NCI-H187 (cell line): ENCODE measurements at places on chromosomes 3 and 15.

DNA sequence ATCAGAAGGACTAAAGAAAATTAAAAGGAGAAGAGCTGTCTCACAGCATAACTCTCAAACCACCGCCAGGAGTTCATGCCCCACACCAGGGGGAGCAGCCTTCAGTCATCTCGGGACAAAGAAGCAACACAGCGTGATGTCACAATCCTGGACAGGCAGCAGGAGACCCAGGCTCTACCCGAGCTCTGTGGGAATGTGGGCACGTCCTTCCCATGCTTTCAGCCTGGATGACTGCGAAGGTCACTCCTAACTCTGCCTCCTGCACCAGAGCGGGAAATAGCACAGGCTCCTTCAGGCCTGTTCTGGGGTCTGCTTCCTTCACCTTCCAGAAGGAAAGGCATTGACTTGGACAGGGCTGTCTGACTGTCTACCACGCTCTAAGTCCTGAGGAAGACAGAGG is 31.3 kb downstream of the NOX5 start:
- DNase-seq: no peak

GRCh38 chr3:108407886-108408285 is 102.5 kb downstream of the MYH15 start:
- no peak for DNase-seq

DNA sequence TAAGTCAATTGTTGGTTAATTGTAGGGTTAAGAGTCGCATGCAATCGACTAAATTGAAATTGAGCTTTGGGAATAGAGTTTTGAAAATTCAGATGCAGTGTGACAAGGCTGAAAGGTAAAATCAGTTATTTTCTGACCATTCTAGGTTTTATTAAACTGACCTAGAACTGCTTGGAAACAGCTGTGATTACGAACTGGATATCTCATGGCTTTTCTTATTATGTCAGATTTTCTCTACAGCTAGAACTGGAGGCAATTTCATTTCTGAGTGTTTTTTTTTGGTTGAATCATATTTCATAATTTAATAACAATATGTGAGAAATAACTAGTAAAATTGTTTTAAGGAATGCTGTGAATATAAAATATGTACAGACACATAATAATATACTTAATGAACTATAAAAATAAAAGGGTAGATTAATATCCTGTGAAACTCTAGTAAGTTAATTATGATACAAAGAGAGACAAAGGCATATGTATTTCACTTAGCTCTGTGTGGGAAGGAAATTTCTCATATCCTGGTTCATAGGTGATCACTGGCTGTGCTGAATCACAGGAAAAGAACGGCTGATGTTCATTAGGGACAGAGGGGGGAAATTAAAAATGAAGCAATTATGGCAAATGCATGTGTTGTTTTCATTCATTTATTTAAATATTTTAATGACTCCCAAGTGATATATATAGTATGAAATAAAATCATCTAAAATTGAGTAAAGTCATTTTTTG is 403.2 kb downstream of the ZIC1 start:
- no peak for DNase-seq

- no peak for DNase-seq
These were observed 53.9 kb upstream of the TTC14 start for GRCh38 chr3:180548050-180548449.

GRCh38 chr3:126501736-126502135 is 15.8 kb downstream of the UROC1 start:
- DNase-seq: no peak

- DNase-seq: no peak
These were observed 111.7 kb upstream of the NR2F2 start for GRCh38 chr15:96218623-96219455.

DNA sequence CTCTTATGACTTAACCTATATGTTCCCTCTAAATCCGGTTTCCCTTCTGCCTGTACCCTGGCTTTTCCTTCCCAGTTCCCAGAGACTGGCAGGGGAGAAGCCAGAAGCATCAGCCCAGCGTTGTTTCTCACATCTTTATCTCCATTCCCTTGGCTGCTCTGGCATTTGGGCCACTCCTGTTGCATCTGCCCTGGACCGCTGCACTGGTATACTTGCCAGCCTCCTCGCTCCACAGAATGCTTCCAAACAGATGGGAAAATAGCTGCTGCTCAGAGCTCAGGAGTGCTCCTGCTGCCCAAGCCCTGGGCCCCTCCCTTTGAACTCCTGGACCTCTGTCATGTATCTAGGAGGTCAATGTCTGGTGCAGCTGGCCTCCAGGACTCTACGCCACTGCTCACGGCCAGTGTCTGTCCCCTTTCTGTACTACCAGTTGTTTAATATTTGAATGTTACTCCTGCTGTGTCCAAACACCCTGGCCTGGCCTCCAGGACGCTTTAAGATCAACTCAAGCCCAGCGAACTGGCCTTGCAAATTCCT is 6.8 kb downstream of the SPINT1 start:
- DNase-seq: no peak

DNA sequence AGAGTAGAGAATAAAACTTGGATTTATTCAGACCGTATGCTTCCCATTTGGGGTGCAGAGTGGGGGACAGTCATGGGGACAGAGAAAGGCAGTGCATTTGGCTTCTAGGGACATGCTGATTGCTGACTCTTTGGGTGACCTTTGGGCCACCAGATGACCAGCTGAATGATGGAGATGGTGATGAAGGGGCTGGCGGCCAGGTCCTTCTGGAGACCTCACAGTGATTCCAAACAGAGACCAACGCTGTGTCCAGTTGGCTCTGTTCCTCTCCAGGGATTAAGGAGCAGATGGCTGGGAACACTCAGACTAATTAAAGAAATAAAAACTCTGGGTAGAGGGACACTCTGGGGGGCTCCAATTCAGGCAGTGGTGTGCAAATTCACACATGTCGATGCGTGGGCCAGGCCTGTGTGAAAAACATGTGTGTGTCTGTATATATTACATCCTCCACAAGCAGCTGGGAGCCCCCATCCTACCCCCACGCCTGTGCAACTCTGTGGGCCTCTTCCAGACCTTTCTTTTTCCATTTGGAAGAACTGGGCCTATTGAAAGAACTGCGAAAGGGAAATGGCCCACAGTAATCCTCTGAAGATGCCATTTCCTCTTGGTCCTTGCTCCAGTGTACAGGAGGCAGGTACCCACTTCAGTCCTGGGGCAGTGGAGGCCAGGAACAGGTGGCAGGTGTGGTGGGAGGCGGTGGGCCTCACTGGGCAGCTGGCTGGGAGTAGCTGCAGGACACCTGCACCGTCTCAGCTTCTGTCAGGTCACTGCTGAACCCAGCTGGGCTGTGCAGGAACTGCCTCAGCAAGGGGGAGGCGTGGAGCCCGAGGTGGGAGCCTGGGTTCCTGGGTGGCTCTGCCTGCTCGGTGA is 8.9 kb downstream of the XIRP1 start:
- no peak for DNase-seq

GRCh38 chr15:91140601-91141000 is 40.5 kb downstream of the SV2B start:
- no peak for DNase-seq

- no peak for DNase-seq
These were observed 47.7 kb downstream of the CMTM6 start for GRCh38 chr3:32454731-32455608.

DNA sequence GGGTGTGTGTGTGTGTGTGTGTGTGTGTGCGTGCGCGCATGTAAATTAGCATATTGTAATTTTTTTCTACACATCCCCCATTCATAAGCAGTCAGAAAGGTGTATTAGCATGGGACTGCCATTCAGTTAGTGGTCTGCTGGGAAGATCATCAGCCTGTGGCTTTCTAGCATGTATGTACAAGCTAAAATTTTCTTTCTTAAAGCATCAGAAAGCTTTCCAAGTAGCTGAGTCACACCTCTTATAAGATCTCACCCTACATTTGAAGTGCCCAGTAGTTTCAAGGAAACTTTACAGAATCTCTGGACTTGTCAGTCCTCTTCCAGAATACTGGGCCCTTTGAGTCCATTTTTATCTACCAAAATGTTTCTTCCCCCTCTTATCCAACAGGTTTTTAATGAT is 411.4 kb upstream of the TPRG1 start:
- DNase-seq: no peak

DNA sequence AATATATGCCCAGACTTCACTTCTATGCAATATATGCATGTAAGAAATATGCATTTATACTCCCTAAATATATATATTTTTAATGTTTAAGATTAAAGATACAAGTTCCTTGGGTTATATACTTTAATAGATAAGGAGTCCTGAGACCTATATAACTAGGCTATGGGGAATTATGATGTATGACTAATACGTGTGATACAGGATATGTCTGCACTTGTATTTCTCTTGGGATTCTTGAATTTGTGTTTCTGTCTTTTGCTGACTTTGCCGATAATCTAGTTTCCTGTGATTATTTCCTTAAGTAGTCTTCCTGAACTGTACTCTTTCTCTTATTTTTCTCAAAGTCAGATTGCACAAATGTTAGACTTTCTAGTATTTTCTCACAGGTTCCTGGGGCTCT is 109.6 kb downstream of the PIK3CB start:
- no peak for DNase-seq

DNA sequence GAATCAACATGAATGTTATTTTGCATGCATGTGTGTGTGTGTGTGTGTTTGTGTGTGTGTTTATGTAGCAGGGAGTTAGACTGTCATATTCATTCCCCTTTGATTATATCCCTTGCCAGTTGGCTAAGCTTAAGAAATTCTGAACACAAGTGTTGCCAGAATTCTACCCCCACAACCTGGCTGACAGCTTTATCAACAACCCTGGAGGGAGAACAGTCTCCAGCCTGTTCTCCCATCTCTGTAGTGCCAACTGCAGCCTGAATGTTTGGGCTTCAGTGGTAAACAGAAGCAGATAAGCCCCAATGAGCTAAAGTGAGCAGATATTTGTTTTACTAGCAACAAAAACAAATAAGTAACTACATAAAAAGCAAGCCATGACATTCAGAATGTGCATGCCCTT is 162.6 kb upstream of the ABI3BP start:
- no peak for DNase-seq

DNA sequence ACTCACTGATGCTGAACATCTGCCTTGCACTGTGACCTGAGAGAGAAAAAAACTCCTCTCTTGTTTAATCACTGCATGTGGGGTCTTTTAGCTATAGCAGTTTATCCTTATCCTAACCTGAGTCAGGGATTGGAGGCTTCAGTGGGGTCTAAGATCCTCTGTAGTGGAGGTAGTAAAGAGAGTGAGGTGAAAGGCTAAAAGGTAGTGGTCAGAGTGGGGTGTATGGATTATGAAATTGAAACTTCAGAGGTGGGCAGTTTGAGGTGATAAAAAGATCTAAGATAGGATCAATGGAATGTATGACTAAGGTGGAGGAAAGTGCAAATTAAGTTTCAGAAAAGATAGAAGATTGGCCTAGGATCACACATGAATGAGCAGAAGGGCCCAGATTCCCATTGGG is 36.5 kb downstream of the DET1 start:
- DNase-seq: no peak

DNA sequence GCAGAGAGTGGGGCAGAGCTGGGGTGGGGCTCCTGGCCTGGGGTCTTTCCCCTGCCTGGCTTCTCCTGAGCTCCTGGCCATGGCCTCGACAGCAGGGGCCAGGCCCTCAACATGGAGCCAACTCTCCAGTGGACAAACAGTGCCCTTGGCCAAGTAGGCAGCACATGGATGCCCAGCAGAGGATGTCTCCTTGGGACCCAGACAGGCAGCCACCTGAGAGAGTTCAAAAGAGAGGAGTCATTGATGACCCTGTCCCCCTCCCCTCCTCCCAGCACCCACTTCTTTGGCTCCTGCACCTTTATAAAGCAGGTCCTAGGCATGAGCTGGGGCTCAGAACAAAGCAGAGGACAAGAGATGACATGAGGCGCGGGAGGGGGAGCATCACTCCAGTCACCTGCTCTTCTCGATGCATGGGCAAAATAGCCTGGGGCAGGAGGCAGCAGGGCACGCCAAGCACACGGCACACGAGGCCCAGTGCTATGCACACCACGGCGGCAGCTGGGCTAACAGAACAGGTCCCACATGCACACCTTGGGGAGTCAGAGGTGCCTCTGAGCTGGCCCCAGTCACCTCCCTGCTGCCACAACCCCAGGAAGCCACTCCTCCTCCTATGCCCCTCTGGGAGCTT is 27.4 kb downstream of the SHISA5 start:
- no peak for DNase-seq

DNA sequence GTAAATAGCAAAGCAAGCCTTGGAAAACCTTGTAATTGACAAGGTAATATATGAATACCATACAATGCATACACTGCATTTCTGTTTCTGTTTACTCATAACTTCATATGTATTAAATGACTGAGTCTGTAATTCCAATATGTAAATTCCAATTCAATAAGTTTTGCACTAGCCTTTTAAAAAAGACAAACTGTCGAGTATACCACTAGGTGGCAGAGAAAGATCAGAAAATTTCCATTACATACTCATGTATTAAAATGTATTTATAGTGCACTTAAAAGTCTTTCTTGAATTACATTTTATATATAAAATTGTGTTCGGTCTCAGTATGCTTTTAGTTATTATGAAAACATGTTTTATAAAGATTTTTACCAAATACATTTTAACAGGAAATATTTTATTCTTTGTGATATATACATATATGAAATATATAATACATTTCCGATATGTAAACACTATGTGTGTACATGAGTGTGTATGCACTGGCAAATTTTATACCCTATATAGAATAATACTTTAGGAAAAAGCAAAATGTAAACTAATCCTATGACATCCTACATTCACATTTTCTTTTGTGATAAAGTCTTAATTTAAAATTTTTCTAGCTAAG is 216.8 kb downstream of the VGLL3 start:
- DNase-seq: no peak

- no peak for DNase-seq
These were observed 52.4 kb downstream of the NEK11 start for GRCh38 chr3:131079086-131079485.

DNA sequence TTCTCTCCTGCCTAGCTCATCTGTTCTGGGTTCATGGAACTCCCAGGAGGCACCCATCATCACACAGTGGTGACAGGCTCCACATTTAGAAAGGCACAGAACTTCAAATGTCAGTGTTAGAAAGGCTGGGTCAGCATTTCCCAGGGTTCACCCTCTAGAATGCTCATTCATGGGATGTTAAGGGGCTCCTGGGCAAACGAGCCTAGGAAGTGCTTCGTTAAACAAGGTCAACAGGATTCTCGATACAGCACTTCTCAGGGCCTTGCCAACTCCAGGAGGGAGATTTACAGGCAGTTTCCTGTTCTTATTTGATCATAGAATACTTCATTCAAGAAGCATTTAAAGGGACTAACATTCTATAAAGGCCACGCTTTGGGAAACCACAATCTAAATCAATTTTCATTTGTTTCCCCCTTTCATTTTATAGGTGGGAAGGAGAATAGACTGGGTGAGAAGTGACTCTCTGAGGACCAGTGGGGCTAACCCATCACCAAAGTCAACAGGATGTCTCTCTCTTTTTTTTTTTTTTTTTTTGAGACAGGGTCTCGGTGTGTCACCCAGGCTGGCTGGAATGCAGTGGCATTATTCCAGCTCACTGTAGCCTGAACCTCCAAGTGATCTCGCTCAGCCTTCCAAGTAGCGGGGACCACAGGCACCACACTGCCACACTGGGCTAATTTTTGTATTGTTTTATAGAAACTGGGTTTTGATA is 14.3 kb downstream of the IGDCC4 start:
- no peak for DNase-seq
